H7 (cell line): ENCODE measurements at places on chromosomes 1 and 21. TPM values are rescaled to one million over a fixed set of nuclear protein-coding genes. Genes with fewer than 3 reads are reported as not detected.

- DNase-seq = no peak
Measured at GRCh38 chr1:38735651-38736161, 123.9 kb downstream of the RRAGC start.

GRCh38 chr1:201090541-201090940 is 21.7 kb downstream of the CACNA1S start:
- DNase-seq = no peak

- DNase-seq = peak; percentile 83
Measured at GRCh38 chr21:45356251-45356650, 48.7 kb upstream of the COL18A1 start.

DNA sequence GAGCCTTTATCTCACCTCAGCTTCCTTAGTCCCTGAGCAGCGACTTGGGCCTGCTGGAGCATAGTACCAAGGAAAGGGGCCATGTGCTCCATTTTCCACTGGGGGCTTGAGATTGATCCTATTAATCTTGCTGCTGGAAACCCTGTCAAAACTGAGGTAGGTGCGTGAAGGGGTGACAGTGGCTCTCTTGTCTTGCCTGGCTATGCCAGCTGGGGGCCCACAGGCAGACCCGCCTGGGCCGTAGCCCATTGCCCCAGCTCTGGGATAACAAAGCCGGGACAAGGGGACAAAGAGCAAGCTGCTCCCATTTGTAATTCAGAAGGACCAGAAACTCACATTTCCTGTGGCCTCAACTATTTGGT is 10.3 kb upstream of the CELSR2 start:
- DNase-seq = no peak

DNA sequence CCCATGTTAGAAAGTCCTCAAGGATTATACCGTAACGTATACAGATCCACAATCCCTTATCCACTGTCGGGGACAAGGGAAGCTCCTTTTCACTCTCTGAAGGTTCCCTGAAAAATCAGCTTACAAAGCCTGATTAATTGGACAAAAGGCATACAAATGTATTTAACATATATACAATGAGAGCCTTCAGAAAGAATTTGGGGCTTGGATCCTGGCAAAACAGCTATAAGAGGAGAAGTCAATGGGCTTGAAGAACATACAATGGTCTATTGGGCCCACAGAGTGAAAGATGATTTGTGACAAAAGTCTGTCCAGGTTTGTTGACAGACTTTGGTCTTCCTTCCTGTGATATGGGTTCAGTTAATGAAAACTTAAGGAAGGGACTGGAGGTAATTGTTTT is 10.7 kb downstream of the TACSTD2 start:
- no peak for DNase-seq

GRCh38 chr1:183653462-183653794 is 312 bp upstream of the APOBEC4 start:
- DNase-seq = no peak

DNA sequence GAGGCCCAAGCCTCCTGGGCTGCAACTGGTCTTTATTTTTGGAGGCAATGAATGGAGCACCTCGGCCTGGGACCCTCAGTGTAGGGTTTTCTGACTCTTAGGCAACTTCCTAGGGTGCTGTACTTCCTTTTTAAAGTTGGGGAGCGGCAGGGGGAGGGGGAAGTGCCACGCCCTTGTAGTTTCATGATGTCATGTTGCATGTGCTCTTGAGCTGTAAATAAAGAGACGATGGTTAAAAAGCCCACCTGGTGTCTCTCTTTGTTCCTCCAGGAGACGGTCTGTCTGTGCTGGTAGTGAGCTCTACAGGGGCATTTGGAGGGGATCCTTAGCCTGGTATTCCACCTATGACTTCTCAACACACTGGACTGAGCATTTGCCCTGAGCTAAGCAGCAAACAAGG is 10.3 kb upstream of the AGTRAP start:
- peak; percentile 63 for DNase-seq

DNA sequence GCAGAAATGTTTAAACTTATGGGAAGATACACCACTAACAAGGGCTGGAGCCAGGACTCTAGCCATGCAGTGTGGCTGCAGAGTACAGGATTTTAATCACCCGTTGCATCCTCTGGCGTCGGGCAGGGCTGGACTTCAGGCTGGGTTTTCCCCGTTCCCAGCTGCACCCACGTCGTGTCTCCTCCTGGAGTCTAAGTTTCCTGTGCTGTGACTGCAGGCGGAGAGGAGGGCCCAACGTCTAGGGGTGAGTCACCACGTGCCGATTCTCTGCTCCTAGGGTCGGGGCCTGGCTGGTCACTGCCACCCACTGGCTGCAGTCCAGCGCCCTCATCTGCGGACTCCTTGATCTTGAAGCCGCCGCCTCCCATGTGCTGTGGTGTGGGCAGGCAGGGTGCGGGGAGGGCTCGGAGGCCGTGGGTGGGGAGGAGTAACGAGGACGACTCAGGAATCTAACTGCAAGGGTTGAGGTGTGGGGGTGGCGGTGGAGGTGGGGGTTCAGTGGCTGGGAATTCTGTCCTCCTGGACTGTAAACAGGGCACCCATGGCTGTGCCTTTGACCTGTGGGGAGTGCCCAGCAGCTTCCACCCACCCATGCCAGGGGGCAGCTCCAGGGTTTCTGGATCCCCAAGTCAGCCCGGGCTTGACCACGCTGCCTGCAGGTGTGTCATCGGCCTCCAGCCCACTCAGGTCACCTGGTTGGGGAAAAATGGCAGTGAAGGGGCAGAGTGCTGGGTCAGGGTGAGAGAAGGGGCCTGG is 77.8 kb downstream of the ALPL start:
- DNase-seq = peak; percentile 85

DNA sequence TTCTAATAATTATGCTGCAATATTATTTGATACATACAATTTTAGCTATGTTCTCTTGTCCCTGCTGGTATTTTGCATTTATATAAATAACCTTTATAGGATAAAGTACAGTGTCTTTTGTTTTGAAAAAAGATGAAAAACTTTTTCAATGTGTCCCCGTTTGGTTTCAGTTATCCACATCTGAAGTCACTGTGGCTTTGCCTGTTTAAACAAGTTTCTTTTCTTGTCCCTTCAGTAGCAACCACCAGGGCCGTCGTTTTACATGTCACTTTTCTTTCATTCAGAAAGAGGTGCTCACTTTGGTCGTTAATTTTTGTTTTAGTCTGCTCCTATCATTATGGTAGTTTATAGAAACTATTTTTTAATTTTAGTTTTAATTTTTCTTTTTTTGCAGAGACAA is 41.4 kb downstream of the RABGAP1L start:
- no peak for DNase-seq

- peak; percentile 63 for DNase-seq
Measured at GRCh38 chr1:116586741-116587143, 15.9 kb upstream of the CD58 start.

DNA sequence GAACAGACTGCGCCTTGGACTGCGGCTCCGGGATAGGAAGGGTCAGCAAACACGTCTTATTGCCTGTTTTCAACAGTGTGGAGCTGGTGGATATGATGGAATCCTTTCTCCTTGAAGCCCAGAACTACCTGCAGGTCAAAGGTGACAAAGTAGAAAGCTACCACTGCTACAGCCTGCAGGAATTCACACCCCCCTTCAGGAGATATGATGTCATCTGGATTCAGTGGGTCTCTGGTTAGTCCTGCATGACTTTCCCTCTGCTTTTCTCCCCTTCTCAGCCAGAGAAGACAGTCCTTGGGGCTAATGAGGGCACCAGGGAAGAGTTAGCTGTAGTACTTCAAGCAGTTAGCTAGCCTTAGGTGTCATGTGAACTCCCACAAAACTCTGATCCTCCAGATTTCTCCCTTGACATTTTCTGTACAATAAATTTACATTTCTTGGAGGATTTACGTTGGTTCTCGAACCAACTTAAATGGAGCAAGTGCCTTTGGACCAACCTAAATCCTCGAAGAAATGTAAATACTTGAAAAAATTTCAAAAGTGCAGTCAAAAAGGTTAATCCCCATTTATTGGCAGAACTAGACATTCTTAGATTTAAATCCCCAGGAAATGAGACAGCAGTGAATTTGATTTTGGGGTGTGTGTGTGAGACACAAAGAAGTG is 20.9 kb downstream of the NTMT2 start:
- DNase-seq = no peak

DNA sequence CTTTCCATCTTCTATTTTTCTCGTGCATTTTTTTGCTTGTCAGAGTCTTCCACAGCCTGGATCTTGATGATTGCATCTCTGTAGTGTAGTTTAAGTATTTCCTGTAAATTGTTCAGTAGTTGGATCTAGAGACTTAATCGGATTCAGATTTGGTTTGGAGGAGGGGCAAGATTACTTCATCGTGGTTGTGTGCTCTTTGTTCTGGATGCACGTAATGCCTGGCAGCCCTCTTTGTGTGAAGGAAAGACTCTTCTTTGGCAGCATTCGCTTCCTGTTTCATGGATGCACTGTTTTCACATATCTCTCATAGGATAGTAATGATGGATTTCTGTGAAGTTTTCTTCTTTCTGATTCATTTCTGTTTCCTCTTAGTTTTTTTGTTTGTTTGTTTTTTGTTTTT is 14.2 kb downstream of the SEMA4A start:
- DNase-seq = no peak

DNA sequence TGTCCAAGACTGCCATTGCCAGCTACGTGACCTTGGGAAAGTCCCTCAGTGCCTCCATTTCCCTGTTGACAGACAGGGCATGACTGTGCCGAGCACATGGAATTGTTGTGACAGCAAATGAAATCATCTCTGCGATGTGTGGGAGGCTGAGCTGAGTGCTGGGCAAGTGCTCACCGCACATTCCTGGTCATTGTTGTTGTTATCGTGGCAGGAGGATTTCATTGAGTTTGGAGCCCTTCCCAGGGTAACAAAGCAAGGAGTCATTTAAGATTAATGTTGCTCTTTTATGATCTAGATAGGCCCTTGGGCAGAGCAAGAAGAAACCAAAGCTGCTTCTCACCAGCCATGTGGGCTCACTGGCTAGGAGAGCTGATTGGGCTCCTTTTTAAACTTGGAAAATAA is 39.6 kb upstream of the ITPKB start:
- no peak for DNase-seq

GRCh38 chr1:202045705-202046104 is 35.3 kb downstream of the ELF3 start:
- peak; percentile 21 for DNase-seq

DNA sequence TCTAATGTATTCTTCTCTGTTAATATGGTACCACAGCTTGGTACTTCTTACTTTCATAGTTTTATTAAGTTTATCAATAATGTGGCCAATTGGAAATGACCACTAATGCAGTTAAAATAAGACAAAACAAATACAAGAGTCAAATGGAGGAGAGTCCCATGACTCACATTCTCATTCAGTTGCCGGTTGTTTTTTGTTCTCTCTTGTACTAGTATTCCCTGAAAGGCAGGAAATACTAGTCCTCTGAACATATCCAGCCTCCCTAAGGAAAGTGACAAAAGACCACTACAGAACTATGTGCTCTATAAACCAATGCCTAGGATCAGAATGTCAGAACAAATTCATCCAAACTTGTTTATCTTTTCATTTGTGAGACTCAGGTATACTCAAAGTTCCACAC is 165.2 kb upstream of the SAMSN1 start:
- no peak for DNase-seq

DNA sequence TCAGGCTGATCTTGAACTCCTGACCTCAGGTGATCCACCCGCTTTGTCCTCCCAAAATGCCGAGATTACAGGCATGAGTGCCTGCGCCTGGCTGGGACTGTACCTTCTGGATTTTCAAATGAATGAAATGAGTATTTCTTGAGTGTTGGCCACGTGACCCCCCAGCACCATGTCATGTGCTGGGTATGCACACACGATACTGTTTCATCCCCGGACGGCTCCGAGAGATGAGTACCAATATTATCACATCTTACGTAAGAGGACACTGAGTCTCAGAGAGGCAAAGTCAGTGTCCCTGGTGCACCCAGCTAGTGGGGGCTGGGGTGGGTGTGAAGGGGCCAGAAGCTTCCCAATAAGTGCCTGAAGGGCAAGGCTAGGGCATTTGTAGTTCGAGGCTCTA is 780 bp upstream of the CROCC start:
- peak; percentile 17 for DNase-seq

GRCh38 chr1:234963180-234963903 is 165.3 kb downstream of the TOMM20 start:
- no peak for DNase-seq

DNA sequence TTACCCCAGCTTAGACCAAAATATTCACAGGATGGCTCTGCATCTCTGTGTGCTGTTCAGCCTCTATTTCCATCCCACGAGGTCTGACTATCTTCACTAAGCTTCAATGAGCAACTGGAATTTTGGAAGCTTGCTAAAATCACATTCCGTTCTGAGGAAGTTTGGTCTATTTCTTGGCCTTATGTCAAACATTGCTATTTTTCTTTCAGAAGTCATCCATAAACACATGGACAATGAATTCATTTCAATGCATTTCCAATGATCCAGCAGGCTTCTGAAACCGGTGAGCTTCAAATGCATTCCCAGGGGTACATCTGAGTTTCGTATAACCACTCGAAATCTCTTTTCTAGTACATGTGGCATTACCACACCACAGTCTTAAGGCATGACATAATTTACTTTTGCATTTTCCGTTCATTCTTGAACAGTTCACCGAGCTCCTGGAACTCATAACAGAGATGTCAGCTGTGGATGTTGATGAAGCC is 294.1 kb upstream of the KAZN start:
- no peak for DNase-seq

- no peak for DNase-seq
Measured at GRCh38 chr1:112673592-112674439, 643 bp upstream of the MOV10 start.

- DNase-seq = no peak
Measured at GRCh38 chr1:244841273-244841927, 5.9 kb downstream of the COX20 start.

- no peak for DNase-seq
Measured at GRCh38 chr1:39293375-39294070, 89.0 kb downstream of the MACF1 start.

GRCh38 chr1:56215086-56215485 is 364.3 kb downstream of the PLPP3 start:
- no peak for DNase-seq

DNA sequence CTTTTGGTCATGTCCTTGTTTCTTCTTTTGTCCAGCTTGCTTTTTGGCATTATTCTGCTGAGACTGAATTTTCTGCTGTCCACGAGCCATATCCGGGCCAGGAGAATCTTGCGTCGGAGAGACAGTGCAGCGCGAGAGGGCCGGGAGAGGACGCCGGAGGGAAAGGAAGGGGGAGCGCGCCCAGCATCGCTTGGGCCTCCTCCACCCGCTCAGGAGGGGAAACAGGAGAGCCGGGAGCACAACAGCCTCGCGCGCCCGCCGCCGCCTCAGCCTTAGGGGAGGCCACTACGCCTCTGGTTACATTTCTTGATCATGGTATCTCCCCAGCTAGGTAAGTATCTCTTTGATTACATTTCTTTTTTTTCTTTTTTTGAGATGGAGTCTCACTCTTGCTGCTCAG is 7.4 kb upstream of the DEGS1 start:
- DNase-seq = peak; percentile 77

GRCh38 chr1:5513846-5514526 is 478.2 kb downstream of the NPHP4 start:
- no peak for DNase-seq

GRCh38 chr1:200899015-200899386 is 4.3 kb downstream of the INAVA start:
- DNase-seq = no peak

DIO1 gene
- total RNA-seq = 0.41 TPM in 1 of 2 replicates, not detected in the other

ACKR1 gene
- total RNA-seq = 0.22 TPM in 1 of 2 replicates, not detected in the other

BLZF1 gene
- total RNA-seq = 9.5 and 10.6 TPM in 2 replicates

TGFB2 gene
- 0.67 and 2.1 TPM in 2 replicates for total RNA-seq

KCNQ4 gene
- 1.5 and 2.7 TPM in 2 replicates for total RNA-seq

CIART gene
- total RNA-seq = 5.3 and 10.6 TPM in 2 replicates

NTRK1 gene
- 0.07 and 0.22 TPM in 2 replicates for total RNA-seq
